ENCODE measurements at places on chromosomes 2 and 18.

DNA sequence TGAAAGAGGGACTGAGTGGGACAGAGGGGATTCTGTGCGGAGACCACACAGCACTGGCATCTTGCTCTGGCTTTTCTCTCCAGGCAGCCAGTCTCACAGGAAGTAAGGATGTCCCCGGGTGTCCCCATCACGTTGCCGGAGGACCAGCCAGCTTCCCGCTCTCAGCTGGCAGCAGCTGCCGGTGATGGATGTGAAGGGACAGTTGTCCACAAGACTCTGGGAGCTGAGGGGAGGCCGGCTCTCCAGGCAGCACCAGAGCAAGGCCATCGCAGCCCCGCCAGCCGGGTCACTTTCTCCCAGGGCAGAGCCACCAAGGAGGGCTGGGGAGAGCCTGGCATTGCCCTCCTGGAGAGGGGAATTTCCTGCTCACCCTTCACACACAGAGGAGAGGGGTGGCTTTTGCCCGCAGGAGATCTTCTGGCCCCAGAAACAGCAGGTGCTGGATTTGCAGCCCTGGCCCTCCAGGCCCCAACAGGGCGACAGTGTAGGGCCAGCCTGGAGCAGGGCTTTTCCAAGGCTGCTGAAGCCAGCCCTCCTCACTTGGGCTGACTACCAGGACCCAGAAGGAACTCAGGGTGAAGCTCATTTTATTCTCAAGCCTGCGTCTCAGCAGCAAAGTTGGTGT is 24.0 kb upstream of the B3GNT7 start:
- DNase-seq, result no peak

GRCh38 chr2:181457121-181457740 is at the start of gene ITGA4:
TSS of gene ITGA4 (plus strand) at chr2:181457386. CDS start at chr2:181457655, 269 bp downstream.
- peak; percentile 94 for DNase-seq

GRCh38 chr18:45806226-45806625 is 19.2 kb upstream of the SIGLEC15 start:
- no peak for DNase-seq

DNA sequence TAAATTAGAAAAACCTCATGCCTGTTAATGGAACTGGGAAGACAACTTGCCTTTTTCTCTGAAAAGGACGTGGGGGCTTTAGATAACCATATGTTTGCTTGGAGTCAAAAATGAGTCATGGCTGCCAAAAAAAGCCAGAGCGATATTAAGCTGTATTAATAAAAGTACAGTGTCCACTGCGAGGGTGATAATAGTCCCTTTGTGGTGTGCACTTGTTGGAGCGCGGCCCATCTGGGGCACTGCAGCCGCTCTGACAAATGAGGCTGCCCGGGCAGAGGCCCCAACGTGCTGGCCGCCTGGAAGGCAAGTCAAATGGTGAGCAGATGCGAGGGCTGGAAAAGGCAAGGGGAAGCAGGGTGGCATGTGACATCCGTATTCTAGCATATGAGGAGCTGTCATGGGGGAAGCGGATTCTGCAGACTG is 103.3 kb upstream of the NCK2 start:
- DNase-seq, result no peak

DNA sequence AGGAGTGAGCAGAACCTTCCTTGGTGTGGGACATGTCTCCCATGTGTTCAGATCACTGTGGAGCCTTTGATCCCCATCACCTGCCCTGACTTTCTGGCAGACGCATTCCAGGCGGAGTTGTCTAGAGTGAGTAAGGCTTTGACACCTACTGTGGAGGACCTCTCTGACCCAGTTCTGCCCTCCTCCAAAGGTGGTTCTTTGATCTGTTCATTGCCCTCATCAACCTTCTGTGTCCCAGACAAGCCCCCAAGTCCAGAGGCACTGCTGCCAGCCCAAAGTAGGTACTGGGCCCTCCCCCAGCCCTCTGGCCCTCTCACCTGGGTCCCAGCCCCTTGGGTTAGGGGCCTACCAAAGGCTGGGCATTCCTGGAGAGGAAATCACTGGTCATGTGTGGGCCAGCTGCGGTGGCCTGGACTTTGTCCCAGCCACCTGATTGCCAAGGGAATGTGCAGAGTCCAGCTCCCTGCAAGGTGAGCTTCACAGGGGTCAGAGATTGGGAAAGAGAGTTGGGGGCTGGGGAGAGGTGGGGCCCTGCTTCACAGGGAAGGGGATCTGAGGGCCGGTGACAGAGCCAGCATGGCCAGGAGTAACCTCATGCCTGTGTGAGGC is 12.1 kb upstream of the FAHD2A start:
- DNase-seq, result no peak

- DNase-seq, result no peak
Observed at GRCh38 chr2:51289045-51289444, 257.1 kb upstream of the NRXN1 start.

DNA sequence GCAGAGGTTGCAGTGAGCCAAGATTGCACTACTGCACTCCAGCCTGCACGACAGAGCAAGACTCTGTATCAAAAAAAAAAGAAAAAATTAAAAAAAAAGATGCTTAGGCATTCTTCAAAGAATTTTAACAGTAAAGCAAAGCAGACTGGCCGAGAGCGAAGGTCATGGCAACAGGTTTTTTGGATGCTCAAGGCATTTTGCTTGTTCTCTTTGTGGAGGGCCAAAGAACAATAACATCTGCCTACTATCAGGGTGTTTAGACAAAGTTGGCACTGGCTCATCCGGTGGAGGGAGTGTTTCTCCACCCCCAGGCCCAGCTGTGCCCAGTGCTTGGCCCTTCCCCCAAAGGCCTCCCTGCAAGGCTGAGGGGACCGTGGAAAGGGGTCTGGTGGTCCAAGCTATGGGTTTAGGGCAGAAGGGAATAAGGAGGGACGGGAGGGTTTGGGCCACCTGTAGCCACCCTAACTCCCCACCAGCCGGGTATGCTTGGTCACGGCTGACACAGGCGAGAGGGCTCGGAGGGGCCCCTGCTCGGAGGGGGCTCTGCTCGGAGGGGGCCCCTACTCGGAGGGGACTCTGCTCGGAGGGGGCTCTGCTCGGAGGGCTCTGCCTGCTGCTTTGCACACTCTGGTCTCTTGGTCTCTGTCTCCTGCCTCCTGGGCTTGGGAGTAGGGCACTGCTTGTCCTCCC is 26.7 kb upstream of the ALLC start:
- DNase-seq, result no peak

- DNase-seq, result no peak
Observed at GRCh38 chr2:70688427-70688826, 79.6 kb downstream of the ADD2 start.

DNA sequence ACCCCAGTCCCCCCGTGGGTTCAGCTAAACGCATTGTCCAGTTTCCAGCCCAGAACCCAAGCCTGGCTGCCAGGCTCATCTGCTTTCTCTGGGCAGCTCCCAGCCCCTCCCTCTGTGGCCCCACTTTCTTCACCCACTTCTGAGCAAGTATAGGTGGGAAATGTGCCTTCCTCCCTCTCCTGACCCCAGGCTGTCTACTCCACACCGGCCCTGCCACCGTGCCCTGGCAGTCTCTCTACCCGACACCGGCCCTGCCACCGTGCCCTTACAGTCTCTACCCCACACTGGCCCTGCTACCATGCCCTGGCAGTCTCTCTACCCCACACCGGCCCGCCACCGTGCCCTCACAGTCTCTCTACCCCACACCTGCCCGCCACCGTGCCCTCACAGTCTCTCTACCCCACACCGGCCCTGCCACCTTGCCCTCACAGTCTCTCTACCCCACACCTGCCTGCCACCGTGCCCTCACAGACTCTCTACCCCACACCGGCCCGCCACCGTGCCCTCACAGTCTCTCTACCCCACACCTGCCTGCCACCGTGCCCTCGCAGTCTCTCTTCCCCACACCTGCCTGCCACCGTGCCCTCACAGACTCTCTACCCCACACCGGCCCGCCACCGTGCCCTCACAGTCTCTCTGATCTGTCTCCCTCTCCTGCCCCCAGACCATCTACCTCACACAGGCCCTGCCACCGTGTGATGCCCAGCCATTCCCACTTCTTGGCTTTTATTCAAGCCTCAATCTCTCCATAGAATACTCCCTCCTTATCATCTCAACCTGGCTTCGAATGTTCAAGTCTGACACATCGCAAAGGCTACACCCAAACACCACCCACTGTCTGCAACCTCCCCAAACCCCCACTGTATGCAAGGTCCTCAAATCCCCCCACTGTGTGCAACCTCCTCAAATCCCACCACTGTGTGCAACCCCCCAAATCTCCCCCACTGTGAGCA is 108.9 kb downstream of the TPO start:
- no peak for DNase-seq

GRCh38 chr2:235729557-235729947 is 235.7 kb downstream of the AGAP1 start:
- DNase-seq, result no peak

- DNase-seq, result no peak
Observed at GRCh38 chr2:177059293-177059692, 153.3 kb upstream of the HNRNPA3 start.

- DNase-seq, result no peak
Observed at GRCh38 chr2:188444106-188444835, 152.6 kb downstream of the GULP1 start.

GRCh38 chr2:238313289-238313990 is 6.9 kb upstream of the TRAF3IP1 start:
- DNase-seq, result no peak

- no peak for DNase-seq
Observed at GRCh38 chr2:4967206-4967605, 725.0 kb upstream of the SOX11 start.

GRCh38 chr2:239300871-239301735 is 99.7 kb downstream of the HDAC4 start:
- DNase-seq, result no peak

DNA sequence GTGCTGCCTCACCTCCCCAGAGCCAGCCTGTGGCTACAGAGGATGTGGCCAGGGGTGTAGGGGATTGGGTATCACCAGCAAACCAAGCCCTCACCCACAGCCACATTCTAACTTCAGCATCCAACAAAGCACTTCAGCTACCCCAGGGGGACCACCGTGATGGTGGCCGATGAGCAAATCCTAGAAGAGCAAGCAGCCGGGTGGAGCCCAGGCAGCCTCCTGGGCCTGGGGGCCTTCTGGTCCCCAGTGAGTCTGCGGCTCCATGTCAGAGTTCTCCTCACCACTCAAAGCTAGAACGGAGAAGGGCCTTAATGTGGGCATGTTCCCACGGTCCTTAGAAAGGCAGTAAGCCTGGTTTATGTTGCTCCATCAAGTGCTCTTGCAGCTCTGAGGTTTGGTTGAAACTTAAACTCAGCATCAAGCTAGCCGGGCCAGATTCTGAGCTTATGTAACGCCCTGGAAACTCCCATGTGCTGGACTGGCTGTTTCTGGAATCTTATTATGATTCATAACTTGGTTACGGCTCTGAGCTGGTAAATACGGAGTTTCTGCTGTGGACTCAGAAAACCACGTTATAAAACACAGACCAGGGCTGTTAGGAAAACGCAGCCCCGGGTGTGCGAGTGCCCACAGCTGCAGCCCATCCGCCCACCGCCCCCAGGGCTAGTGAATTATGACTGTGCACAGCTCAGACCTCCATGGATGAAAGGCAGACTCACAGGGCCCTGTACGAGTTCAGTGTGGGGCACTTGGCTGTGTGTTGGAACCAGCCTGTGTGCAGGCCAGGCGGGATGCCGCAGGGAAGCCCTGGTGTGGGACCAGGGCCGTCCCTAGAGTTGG is 99.8 kb downstream of the SEPTIN10 start:
- DNase-seq, result no peak

- DNase-seq, result no peak
Observed at GRCh38 chr2:18491577-18491976, 68.9 kb downstream of the RDH14 start.

GRCh38 chr2:29269765-29270109 is 154.5 kb downstream of the CLIP4 start:
- no peak for DNase-seq

DNA sequence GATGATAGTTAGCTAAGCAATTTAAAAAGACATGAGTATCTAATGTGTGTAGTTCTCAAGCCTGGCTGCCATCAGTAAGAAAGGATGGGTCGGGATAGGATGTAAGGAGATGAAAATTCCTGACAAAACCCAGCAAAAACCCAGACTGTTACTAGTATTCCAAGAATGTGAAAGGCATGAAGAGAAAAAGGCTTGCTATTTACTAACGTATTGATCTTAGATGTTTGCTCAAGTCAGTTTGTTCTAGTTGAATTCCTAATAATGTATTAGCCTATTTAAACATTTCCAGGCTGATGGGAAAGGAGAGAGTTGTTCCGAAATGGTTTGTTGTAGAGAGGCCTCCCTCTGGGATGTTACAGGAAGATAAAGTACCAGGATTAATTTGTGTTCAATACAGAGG is 88.2 kb downstream of the ZNF532 start:
- no peak for DNase-seq

DNA sequence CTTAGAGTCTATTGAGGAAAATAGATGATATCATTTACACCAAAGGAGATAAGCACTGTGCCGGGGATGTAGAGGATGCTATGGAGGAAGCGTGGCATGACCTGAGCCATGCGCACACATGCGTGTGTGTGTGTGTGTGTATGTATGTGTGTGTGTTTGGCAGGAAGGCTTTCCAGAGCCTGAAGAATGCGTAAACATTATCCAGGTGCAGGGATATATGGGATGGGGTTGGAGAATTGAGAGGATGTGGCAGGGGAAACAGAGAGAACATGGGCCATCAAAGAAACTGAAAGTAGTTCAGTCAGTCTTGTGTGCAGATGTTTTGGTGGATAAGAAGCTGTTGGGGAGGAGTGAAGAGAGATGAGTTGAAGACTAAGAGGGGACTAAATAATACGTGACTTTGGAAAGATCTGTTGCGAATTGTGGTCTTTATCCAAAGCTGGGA is 9.3 kb upstream of the STAT1 start:
- DNase-seq, result no peak

GRCh38 chr2:103804013-103804412 is 1042.2 kb downstream of the TMEM182 start:
- no peak for DNase-seq

GRCh38 chr2:185942855-185943254 is 204.3 kb downstream of the FSIP2 start:
- DNase-seq, result no peak

DNA sequence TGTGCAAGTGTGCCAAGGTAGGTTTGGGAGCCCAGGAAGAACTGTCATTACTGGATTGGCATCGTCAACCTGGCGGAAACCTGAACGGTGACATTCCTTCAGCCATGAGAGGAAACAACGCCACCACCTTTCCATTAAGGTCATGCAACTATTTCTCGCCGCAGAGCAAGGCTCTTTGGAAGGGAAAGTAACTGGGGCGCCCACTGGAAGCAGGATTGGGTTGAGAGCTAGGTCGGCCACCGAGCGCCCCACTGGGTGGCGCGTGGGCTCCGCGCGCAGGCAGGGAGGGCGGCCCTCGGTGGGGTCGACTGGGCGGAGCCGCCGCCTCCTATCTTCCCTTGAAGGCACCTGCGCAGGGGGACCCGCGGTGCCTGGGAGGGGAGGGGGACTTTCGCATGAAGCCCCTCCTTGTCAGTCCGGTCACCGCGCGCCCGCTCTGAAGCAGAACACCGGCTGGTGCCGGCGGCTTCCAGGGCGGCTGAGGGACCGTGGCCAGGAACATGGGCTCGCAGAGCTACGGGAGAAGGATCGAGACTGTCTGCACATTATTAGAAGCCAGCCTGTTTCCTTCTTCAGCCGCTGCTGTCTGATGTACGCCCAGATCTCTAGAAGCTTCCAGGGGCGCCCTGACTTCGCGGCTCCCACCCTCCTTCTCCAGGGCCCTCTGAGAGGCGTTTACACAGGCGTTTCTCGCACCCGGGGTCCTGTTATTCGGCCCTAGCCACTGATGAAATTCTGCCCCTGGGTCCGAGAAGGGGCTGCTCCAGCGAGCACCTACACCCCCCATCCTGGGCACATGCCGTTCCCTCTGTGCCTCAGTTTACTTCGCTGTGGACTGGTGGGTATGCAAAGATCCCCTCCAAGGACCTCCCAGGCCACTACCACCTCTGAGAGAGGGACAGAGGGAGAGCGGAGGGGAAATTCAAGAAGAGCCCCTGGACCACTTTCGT is 27.3 kb upstream of the MAL start:
- DNase-seq, result no peak
